Psoas muscle (tissue), 8 donors: ENCODE measurements at places on chromosomes 11 and 22. TPM values are rescaled to one million over a fixed set of nuclear protein-coding genes. Genes with fewer than 3 reads are reported as not detected.

MIOX gene
- not detected for total RNA-seq

BARX2 gene
- total RNA-seq: 1.8 TPM

HOATZ gene
- not detected for total RNA-seq

DNA sequence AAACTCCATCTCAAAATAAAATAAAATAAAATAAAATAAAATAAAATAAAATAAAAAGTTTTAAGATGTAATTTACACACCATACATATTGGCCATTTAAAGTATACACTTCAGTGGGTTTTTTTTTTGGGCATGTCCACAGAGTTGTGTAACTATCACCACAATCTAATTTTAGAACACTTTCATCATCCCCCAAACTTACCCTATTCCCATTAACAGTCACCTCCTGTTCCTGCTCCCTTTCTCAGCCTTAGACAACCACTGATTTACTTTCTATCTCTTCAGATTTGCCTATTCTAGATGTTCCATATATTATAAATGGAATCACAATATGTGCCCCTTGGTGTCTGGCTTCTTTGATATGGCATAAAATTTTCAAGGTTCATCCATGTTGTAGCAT lies 4.6 kb upstream of the ACER3 start:
- H3K4me1 ChIP-seq: peaks cover 6% of the 10 kb centered on the region
- no peak overlapping the region for H3K27ac ChIP-seq
- no peaks in the 10 kb centered on the region for H3K36me3 ChIP-seq

DNA sequence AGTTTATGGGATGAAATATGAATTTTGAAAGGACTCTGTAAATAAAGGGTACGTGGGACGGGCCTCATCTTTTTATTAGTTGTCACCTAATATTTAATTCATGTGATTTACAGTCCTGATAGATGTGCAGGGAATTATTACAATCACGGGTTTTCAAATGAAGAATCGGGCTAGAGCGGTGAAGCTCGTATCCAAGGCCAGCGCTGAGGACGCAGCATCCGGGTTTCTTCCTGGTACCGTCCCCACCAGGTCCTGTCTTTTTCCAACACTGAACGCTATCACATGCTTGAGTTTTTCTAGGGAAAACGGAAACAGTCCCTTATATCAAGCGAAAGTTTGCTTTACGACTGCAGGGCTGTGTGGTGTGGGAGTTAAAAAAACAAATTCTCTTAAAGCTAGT lies 787 bp downstream of the SMDT1 start:
- DNase-seq: no peak
- peak overlapping the region; percentile 95 for H3K27ac ChIP-seq
- peaks cover 46% of the 10 kb centered on the region for H3K36me3 ChIP-seq

GRCh38 chr11:86664930-86665329 lies 7.5 kb downstream of the ME3 start:
- no peak overlapping the region for H3K27ac ChIP-seq
- H3K4me3 ChIP-seq: no peak overlapping the region
- H3K27me3 ChIP-seq: no peaks in the 10 kb centered on the region
- peaks cover 8% of the 10 kb centered on the region for H3K4me1 ChIP-seq
- no peak for DNase-seq
- no peaks in the 10 kb centered on the region for H3K36me3 ChIP-seq
